ENCODE measurements at places on chromosomes 16 and 17.

DNA sequence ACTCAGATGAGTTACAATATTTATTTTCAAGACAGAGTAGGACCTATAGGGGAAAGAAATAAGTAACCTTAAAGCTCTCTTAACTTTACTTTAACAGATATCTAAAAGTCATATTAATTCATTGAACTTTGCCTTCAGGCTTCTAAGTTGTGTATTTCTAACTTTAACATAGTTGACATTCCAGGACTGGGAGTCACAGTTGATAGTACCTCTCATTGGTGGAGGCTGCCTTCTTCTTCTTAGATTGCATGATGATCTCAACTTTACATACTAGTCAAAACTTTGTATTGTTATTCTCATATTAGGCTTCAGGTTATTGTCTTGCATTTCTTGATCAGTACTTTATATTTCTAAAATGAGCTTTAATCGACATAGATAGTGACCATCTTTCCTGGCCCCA, 350.1 kb upstream of the KIF2B start:
- DNase-seq: no peak

DNA sequence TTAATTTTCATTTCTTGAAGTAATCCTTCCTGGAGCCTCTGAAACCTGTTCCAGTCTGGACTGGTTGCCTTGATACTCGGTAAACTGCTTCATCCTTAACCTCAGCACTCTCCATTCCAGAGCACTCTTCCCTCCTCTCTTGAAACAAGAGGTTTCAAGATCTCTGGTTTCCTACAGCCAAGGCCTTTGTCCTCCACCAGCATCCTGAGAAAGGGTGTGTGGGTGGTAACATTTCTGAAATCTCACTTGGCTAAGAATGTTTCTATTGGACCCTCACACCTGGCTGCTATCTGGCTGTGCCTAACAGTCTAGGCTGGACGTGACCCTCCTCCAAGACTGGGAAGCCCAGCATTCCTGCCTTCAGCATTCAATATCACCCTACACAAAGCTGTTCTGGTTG, 99.7 kb downstream of the CYTH1 start:
- DNase-seq: no peak

GRCh38 chr17:63931981-63932561, at the start of gene CD79B:
Gene CD79B, minus strand, starts transcription at chr17:63932331. Its CDS starts 70 bp downstream, at chr17:63932261.
- DNase-seq: no peak

DNA sequence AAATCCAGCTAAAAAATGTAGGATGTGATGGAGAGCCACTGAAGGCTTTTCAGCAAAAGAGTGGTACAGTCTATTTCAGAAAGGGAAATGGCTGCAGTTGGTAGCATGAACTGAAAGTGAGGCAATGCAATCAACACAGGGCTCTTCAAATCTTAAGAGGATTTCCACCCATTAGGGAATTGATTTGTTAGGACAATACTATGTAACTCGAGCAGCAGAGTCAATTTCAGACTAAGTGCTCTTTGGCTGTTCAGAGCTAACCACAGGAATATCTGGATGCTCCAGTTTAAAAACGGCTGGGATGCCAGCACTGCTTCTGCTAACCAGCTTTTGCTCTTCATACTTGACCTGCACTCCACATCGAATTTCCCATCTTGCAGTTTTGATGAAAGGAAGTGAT, 24.6 kb downstream of the CACNG1 start:
- DNase-seq: no peak

GRCh38 chr16:86143666-86144065, 244.7 kb downstream of the IRF8 start:
- no peak for DNase-seq

- DNase-seq: no peak
Observed at GRCh38 chr17:10094797-10095196, 103.6 kb downstream of the GAS7 start.

DNA sequence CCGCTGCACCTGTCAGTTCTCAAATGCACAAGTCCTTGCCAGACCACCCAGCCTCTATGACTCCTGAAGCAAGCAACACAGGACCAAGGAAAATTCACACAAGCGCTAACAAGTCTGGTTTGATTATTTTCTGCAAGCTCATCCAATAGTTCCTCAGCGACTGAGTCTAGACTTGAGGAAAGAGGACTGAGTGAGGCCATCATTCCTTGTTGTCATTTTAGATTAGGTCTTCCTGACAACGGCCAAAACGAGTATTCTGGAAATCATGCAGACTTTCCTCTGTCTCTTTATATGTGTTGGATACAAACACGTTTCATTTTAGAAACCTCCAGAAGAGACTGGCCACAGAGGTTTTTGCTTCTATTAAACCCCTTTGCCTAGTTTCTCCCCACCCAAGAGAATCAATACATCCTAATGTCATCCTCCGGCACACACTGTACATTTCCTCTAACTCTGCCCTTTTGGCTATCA, 561 bp downstream of the CCDC47 start:
- DNase-seq: no peak

DNA sequence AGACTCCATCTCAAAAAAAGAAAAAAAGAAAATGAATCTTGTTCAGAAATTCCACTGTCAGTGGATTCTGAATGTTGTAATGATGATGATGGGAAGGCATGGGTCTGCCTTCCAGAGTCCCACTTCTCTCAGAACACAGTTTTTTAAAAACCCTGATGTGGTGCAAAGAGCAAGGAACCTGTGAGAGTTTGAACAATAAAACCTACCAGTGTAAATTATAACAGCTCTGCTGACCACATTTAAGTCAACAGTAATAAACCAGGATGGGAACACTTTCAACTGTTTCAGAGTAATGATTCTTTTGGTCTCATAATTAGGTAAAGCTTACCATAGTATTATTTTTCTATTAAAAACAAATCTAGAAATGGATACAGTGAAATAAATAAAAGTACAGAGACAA, 99.0 kb downstream of the MYO1D start:
- DNase-seq: no peak

DNA sequence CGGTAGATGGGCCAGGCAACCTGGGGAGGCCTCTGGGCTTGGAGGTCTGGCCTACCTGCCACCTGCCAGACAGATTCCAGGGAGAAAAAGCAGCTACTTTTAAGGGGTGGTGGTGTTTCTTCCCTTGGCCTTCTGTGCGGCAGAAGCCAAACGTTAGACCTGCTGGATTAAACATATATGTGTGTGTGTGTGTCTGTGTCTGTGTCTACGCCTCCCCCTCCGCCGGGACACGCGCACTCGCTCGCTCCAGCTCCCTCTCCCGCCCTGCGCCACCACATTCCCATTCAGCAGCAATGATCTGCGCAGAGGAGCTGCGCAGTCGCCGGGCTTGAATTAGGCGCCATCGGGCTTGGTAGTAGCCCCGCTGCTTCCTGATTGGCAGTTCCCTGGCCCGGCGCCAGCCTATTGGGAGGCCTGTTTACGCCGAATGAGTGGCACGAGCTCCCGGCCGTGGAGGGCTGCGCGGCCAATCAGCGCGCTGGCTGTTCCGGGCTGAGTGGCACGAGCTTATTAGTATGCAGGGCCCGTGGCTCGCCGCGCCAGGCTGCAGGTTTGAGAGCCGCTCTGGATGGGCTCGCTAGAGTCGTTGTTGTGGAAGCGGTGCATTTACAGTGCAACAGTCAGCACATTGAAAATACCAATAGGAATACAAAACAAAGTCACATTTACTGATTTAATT, at the start of gene BAHCC1:
Gene BAHCC1, plus strand, starts transcription at position 537 of the 679 bp plus-strand sequence. CDS start 4,283 bp downstream, outside the sequence.
- peak; percentile 38 for DNase-seq

- DNase-seq: no peak
Observed at GRCh38 chr17:82845163-82845807, 5.5 kb upstream of the ZNF750 start.

- DNase-seq: no peak
Observed at GRCh38 chr17:77746393-77746792, 212.1 kb upstream of the TNRC6C start.

DNA sequence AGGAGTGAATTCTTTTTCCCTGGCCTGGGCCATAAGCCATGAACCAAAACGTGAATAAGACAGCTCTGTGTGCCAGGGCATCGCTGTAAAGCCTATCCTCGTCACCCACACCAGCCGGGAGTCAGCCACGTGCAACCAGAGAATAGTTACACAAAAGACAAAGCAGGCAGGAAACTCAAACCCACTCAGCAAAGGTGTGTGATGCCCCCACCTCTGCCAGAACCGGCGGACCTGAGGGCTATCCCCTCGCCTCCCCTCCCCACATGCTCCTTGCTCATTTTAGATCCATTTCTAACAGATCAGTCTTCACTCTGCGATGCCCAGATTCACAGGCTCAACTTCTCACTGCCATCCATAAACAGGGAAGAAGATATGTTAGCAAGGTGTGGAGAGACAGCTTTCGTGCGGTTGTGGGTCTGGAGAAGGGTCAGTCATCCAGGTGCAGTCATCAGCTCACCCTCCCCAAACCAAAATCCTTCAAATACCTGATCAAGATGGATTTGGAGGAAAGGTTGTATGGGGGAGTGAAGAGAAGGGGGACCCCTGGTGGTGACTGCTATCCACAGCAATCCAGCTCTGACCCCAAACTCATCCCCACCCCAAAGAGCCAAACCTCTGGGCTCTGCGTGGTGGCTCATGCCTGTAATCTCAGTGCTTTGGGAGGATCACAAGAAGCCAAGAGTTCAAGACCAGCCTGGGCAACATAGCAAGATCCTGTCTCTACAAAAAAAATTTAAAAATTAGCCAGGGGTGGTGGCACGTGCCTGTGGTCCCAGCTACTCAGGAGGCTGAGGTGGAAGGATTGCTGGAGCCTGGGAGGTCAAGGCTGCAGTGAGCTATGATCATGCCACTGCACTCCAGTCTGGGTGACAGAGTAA, 219.2 kb downstream of the C16orf78 start:
- peak; percentile 13 for DNase-seq

All from activated CD8-positive, alpha-beta memory T cell treated with anti-CD3 and anti-CD28 coated beads for 1 hour (primary cell).